Activated CD4-positive, alpha-beta T cell treated with anti-CD3 and anti-CD28 coated beads for 24 hours (primary cell): ENCODE measurements at places on chromosomes 5 and 9.

GRCh38 chr5:74822288-74822687 lies 43.9 kb downstream of the FAM169A start:
- DNase-seq, result no peak

DNA sequence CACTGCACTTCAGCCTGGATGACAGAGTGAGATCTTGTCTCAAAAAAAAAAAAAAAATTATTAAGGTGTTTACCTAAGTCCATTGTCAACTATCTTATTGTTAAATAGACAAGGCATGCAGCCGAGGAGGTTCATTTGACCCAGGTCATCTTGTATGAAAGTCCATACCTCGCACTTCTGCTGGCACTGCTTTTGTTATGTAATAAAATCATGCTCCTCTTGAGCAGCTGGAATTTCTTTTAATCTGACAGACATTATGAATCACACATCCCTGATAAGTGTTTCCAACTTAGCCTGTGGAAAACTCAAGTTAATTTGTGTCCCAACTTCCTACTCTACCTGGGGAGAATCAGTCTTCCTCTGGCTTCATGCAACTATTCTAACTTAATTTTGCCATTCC lies 315.6 kb upstream of the KLF4 start:
- no peak for DNase-seq

DNA sequence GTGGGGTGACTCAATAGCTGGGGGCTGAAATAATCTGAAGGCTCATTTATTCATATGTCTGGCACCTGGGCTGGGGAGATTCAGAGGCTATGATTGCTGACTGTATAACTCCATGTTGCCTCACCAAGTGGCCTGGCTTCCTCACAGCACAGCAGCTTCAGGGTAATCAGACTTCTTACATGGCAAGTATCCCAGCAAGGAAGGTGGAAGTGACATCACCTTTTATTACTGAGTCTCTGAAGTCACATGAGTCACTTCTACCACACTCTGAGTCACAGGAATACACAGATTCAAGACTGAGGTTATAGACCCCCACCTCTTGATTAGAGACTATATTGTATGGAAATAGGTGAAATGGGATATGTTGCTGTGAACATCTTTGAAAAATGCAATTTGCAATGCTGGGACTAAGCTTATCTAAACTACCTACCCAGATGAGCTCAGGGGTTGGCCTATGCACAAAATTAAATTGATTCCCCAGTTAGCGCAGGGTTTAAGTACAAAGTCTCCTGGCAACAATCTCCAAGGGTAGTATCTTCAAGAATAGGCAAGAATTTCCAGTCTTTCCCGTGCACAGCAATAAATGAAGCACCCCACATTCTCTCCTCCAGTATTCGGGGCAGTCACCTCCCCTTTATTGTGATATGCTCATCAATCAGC lies 553.1 kb downstream of the LRRC70 start:
- DNase-seq, result no peak

DNA sequence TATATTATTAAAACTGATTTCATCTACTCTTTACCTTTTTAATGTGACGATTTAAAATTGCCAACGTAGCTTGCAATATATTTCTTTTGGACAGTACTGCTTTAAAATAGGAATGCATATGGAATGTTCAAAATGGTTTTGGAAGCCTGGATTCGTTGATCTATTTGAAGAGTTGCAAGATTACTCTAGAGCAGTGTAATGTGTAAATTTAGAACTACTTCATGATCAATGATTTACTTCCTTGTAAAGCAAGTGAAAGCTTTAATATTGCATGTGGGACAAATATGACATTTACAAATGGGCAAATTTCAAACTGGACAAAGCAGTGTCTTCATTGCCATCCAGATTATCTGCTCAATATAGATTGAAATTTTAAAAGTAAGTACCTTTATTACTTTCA lies 38.3 kb downstream of the PARP8 start:
- no peak for DNase-seq

DNA sequence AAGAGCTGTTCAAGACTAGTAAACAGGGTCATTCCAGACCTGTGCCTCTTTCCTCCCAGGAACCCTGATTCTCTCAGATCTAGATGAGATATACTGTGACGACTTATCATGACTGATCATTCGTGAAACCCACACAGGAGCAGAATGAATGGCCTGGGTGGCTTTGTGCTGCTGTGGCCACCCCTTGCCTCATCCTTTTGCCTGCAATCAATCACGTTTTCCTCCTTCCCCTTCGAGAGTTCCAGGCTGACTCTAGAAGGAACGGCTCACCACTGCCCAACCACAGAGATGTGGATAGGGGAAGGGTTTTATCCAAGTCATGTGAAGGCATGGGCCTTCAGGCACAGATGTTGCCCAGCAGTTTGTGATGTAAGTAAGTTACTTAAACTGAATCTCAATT lies 5.8 kb downstream of the ANXA6 start:
- no peak for DNase-seq

DNA sequence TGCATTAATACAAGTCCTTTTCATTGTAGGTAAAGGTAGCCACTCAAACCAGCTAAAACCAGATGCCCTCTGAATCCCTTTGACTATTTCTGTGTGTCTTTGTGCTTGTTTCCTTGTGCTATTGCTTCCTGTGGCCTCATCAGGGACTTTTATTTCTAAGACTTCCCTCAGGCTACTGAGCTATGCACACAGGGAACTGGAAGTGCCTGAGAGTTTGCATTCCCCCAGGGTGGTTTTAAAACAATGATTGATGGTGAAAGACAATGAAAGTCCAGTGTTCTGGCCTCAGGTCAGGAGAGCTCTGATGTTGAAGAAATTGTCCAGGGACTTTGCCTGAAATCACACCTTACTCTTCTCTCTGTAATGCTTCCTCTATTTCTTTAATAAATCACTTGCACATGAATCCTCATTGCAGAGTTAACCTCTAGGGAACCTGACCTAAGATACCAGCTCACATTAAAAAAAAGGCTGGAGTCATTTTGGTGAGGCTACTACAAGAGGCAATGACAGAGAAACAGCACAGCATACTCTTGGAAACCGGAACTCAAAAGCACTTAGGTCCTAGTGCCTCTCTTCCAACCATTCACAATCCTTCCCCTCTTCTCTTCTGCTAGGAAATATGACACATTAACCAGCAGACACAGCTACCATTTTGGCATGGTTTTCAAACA lies 158.1 kb upstream of the NREP start:
- no peak for DNase-seq

DNA sequence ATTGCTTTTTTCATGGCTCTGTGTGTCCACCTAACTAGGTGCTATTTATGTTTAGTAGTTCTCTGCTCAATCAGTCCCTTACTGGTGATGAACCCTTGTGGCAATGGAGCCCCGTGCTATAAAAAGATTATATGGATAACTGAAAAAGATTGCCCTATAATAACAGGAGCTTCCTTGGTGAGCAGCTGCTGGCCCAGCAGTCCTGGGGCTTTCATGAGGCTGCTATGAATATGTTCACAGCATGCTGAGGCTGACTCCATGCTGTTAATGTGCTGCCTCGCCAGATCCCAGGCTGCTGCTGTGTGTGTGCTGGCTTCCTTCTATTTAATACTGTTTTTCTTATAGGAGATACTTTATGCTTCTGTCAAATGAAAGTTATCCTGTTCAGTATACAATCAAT lies 357.5 kb downstream of the TAF11L14 start:
- DNase-seq, result no peak

- DNase-seq, result no peak
These were observed 34.7 kb upstream of the DMXL1 start for GRCh38 chr5:119036101-119036762.

GRCh38 chr5:100852988-100853449 lies 50.1 kb downstream of the ST8SIA4 start:
- DNase-seq, result no peak

- no peak for DNase-seq
These were observed at the start of gene MEF2C for GRCh38 chr5:88883059-88883835. MEF2C (minus strand) TSS chr5:88883184; CDS start chr5:88823788, 59,396 bp downstream.

- DNase-seq, result no peak
These were observed 27.9 kb downstream of the ANXA1 start for GRCh38 chr9:73179589-73179988.

DNA sequence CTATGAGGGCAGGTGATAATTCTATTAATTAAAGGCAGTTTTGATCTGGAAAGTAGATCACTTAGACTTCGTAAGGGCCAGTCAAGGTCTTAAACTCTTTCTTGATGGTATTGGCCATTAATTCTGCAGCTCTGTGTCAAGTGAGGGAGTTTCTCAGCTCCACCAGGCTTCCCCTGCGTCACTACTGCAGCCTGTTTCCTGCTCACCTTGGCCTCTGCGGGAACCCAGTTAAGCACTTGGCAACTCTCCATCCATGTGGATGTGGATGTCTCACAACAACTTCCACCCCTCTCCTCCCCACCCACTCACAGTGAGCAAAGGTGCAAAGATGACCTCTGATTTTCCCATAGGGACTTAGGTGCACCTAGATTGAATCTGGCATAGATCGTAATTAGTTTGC lies 191.6 kb downstream of the PLK2 start:
- no peak for DNase-seq

- DNase-seq, result peak; percentile 68
These were observed at the start of gene CTSV for GRCh38 chr9:97038611-97039513. CTSV (minus strand) TSS chr9:97039142; CDS start chr9:97038043, 1,099 bp downstream.

GRCh38 chr9:9214066-9214465 lies 1398.7 kb downstream of the PTPRD start:
- DNase-seq, result no peak

DNA sequence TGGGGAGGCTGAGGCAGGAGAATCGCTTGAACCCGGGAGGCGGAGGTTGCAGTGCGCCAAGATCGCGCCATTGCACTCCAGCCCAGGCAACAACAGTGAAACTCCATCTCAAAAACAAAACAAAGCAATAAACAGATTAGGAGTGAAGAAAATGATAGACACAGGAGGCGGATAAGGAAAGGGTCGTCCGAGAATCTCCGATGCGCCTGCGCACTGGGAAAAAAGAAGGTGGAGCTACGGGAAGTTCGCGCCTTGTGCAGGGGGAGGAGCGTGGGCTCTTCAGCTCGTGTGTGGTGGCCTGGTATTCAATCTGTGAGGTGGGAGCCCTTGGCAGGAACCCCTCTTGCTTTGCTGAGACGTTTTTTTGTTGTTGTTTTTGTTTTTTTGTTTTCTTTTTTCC lies 47.3 kb downstream of the GNA14 start:
- no peak for DNase-seq

GRCh38 chr9:87678650-87679355 lies 47.1 kb upstream of the CTSL start:
- peak; percentile 15 for DNase-seq

DNA sequence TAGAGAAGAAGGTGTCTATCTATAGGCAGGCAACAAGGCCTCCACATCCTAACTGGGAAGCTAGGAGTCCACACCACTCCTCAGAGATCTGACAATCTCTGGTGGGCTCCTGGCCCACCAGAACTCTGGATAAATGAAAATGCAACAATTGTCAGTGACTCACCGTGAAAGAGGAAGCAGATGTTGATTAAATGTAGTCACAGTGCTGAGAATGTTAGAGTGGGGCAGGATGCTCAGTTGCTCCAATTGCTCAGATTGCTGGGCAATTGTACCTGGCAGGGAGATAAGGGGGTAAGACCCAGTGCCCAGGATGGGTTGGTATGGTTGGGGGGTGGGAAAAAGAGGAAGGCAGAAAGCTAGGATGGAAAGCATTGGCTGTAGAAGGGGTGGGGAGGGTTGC lies 4.3 kb downstream of the CCL19 start:
- DNase-seq, result no peak

DNA sequence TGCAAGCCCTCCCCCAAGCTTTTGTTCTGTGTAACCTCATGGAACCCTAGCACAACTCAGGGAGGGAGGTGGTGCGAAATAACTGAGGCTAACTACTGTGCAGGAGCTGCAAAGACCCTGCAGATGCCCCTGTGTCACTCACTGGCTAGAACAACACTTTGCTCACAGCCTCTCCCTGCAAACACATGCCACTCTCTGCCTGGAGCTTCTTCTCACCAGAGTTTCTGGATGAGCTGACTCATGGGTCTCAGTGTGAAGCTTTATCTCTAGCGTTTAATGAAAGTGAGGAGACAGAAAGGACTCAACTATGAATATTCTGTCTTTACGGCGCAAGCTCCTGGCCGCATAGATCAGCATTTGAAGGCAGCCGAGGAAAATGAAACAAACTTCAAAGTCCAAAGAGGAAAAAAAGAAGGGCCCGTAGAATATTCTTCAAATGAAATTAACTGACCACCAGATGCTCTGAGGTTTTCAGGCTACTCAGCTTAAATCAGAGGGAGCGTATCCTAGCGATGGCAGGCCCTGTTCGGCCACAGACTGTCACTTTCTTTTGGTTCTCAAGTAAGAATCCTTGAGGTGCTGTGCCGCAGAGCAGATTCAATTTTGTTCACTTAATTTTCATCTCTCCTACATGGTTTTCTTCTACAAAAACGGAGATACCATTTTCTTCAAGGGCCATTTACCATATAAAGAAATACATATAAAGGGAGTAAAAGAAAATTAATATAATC lies 77.7 kb upstream of the TAS2R1 start:
- DNase-seq, result no peak

- DNase-seq, result no peak
These were observed 220.1 kb downstream of the PIK3R1 start for GRCh38 chr5:68435611-68436010.

DNA sequence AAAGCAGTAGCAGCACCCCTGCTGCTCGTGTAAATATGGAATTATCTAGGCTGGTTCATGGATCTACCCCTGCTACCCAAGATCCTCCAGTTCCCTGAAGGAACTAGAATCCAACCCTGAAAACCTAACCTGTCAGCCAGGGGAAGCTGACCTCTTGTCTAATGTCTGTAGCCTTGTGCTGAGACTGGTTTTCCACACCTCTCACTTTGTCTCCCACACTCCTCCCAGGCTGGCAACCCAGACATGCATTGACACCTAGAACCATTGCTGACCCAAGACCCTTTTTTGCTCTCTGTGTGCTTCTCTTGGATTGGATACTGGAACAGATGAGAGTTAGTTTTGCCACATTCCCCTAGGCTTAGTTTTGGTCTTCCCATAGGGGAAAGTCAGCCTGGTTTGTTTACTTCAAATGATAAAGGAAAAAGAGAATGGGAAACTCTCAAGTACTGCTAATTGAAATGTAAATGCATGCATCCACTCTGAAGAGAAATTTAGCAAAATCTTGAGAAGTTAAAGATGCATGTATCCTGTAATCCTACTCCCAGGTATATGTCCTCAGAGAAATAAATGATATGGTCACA lies 36.6 kb upstream of the NR4A3 start:
- no peak for DNase-seq

GRCh38 chr5:7753596-7753995 lies 97.3 kb downstream of the CFAP90 start:
- no peak for DNase-seq

- DNase-seq, result no peak
These were observed 362.8 kb downstream of the ISL1 start for GRCh38 chr5:51746023-51746422.

DNA sequence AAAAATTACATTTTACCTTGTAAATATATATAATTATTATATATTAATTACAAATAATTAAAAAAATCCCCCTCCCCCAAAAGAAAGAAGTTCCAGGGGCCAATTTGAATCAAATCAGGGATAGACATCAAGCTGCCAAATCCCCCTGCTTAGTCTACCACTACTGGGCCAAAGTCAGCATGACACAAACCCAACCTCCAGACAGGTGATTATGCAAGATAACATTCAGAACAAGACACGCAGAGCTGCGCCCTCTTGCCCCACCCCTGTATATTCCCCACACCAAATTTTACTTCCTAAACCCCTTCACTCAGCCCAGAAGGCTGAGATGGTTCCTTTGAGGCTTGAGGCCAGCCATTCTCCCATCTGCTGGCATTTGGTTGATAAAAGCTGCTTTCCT lies 2059.1 kb upstream of the CDH6 start:
- no peak for DNase-seq

GRCh38 chr9:136493567-136493971 lies 10.7 kb upstream of the SEC16A start:
- DNase-seq, result no peak
